ENCODE measurements at places on chromosomes 7 and 10.

DNA sequence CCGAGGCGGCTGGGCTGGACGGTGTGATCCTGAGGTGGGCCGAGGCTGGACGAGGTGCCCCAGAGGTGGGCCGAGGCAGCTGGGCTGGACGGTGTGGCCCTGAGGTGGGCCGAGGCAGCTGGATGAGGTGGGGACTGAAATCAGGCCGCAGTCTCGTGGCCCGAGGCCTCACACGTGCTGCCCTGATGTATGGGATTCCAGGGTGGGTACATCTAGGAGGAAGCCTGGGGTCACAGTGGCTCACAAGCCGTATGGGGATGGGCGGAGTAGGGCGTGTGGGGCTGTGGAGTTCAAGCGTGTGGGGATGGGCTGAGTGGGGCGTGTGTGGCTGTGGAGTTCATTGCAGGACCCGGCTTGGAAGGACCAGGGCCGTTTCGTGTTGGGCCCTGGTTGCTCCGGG, 12.5 kb upstream of the NKX6-2 start:
- H3K4me1 ChIP-seq: no peaks in the 10 kb centered on the region
- H3K36me3 ChIP-seq: no peaks in the 10 kb centered on the region
- no peak overlapping the region for H3K4me3 ChIP-seq
- H3K27ac ChIP-seq: peak overlapping the region; percentile 33
- no peak for DNase-seq

GRCh38 chr10:13871011-13871410, 284.2 kb downstream of the PRPF18 start:
- no peak for DNase-seq
- no peak overlapping the region for H3K27ac ChIP-seq
- peaks cover 17% of the 10 kb centered on the region for H3K27me3 ChIP-seq
- no peak overlapping the region for H3K4me3 ChIP-seq

DNA sequence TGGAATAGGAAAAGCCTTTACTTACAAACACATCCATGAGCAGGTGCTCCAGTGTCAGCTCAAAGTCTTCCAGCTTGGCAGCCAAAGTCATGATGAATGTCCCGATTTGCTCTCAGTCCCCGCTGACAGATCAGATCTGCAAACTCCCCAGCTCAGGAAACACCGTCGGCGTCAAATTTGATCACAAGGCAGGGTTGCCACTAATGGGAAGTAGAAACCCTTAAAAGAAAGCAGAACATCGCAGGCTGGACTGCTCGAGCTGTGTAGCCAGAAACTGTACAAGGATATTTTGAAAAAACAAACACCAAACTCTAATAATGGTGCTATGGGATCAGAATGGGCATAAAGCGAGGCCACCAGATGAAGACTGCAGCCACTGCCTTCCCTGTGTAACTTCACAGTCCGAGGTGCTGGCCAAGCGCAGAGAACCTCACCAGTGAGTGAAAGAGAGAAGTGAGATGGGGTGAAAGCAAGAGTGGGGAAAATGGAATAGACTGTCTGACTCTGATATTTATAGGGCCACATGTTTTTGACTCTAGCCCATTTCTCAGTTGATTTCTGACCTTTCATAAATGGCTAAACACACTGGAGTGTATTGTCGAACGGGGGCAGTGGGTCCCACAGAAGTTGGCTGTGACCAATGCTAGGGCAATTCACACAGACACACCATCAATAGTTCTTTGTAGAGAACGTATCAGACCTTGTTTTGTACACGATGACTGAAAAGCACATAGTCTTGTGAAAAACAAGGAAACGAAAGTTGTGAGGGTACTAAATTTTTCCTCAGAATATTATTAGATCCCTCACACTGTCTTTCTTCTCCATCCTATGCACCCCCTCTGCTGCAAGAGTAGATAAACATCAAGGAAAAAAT, 306.2 kb downstream of the FRMD4A start:
- no peaks in the 10 kb centered on the region for H3K36me3 ChIP-seq
- H3K27ac ChIP-seq: no peak overlapping the region
- H3K27me3 ChIP-seq: peaks cover 34% of the 10 kb centered on the region

- DNase-seq: no peak
- H3K4me1 ChIP-seq: no peaks in the 10 kb centered on the region
- no peaks in the 10 kb centered on the region for H3K27me3 ChIP-seq
- H3K36me3 ChIP-seq: peaks cover 27% of the 10 kb centered on the region
- H3K4me3 ChIP-seq: no peak overlapping the region
Measured at GRCh38 chr7:149171892-149172533, 23.3 kb upstream of the ZNF282 start.

- peaks cover 3% of the 10 kb centered on the region for H3K27me3 ChIP-seq
- no peak overlapping the region for H3K4me3 ChIP-seq
- no peaks in the 10 kb centered on the region for H3K4me1 ChIP-seq
- no peaks in the 10 kb centered on the region for H3K36me3 ChIP-seq
Measured at GRCh38 chr7:115054478-115055065, 132.7 kb downstream of the MDFIC start.

DNA sequence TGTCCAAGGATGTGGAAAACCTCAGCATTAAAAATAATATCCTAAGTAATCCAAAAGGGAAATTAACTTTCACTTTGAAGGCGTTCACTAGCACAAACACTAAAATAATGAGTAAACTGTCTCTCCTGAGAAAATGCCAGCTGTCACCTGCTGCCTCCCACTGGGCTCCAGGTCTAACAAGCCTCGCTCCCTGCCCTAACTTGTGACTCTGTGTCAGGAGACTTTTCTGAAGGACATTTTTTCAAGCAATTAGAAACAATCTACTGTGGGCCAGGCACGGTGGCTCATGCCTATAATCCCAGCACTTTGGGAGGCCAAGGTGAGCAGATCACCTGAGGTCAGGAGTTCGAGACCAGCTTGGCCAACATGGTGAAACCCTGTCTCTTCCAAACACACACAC, 72.8 kb upstream of the GLCCI1 start:
- no peaks in the 10 kb centered on the region for H3K36me3 ChIP-seq
- H3K4me3 ChIP-seq: no peak overlapping the region
- H3K27me3 ChIP-seq: no peaks in the 10 kb centered on the region
- H3K4me1 ChIP-seq: no peaks in the 10 kb centered on the region
- DNase-seq: no peak

- H3K4me1 ChIP-seq: no peaks in the 10 kb centered on the region
- DNase-seq: no peak
- H3K27me3 ChIP-seq: peaks cover 4% of the 10 kb centered on the region
- no peak overlapping the region for H3K27ac ChIP-seq
Measured at GRCh38 chr7:123570390-123571182, 13.0 kb upstream of the NDUFA5 start.

- H3K4me3 ChIP-seq: no peak overlapping the region
- no peaks in the 10 kb centered on the region for H3K4me1 ChIP-seq
- no peaks in the 10 kb centered on the region for H3K36me3 ChIP-seq
- H3K27ac ChIP-seq: no peak overlapping the region
- DNase-seq: no peak
Measured at GRCh38 chr10:84798312-84798711, 469.9 kb downstream of the CCSER2 start.

DNA sequence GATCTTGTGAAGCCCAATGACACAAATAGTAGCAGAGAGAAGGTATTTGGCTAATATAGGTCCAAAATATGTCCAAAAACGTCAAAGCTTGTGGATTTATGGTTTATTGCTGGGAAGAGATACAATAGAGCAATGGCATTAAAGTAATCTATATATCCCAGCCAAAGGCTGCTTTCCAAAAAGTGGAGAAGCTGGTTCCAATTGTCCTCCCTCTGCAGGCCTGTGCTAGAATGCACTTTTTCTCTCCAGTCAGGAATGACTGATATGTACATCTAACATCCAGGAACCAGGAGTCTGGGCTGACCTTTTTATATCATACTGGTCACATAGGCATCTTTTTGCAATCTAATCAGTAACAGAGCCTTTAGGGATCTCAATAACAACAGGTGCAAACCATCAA, 167.1 kb upstream of the FAM3C start:
- no peaks in the 10 kb centered on the region for H3K36me3 ChIP-seq
- no peaks in the 10 kb centered on the region for H3K27me3 ChIP-seq
- DNase-seq: no peak

GRCh38 chr7:101315336-101315735, 6.3 kb downstream of the IFT22 start:
- H3K27me3 ChIP-seq: no peaks in the 10 kb centered on the region
- H3K4me3 ChIP-seq: no peak overlapping the region
- no peaks in the 10 kb centered on the region for H3K4me1 ChIP-seq
- peaks cover 16% of the 10 kb centered on the region for H3K36me3 ChIP-seq

GRCh38 chr7:152970481-152970880, 210.9 kb downstream of the ACTR3B start:
- DNase-seq: no peak
- no peak overlapping the region for H3K27ac ChIP-seq
- no peaks in the 10 kb centered on the region for H3K27me3 ChIP-seq
- no peaks in the 10 kb centered on the region for H3K4me1 ChIP-seq

DNA sequence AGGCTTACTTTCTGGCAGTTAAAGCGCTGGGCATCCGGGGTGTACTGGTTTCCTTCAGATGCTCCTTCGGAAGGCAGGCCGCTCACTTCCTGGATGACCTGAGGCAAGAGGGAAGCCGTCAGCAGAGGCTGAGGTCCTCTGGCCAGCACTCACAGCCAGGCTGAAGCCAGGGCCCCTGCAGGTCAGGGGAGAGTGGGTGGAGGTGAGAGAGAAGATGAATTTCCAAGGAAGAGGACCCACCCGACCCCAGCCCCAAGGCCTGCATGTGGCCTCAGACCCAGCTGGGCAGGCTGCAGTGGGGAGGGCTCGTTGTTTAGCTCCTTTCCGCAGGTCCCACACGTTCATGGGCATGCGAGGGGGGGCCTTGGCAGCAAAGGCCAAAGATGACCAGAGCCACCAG, 71.3 kb downstream of the VWA2 start:
- no peaks in the 10 kb centered on the region for H3K36me3 ChIP-seq
- no peak for DNase-seq
- no peak overlapping the region for H3K27ac ChIP-seq
- no peaks in the 10 kb centered on the region for H3K4me1 ChIP-seq
- peaks cover 36% of the 10 kb centered on the region for H3K27me3 ChIP-seq

DNA sequence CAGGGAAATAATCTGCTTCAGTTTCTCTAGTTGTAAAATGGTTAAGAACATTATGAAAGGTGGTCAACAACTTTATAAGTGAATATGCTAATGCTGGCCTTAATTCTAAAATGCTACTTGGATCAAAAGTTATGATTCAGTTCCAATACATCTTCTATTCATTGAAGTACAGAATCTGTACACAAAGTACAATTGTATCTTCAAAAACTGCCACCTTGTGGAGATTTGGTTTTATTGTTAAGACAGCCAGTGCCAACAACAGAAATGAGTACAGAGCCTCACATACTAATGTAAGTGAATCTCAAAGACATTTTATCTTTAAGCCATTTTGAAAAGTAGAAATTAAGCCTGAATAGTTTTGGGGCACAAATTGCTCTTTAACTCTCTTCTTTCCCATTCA, 194.0 kb downstream of the CFTR start:
- H3K36me3 ChIP-seq: no peaks in the 10 kb centered on the region
- H3K27me3 ChIP-seq: peaks cover 5% of the 10 kb centered on the region
- no peaks in the 10 kb centered on the region for H3K4me1 ChIP-seq
- no peak overlapping the region for H3K27ac ChIP-seq
- DNase-seq: no peak

- no peaks in the 10 kb centered on the region for H3K27me3 ChIP-seq
- no peak overlapping the region for H3K27ac ChIP-seq
- H3K36me3 ChIP-seq: no peaks in the 10 kb centered on the region
- no peaks in the 10 kb centered on the region for H3K4me1 ChIP-seq
- no peak overlapping the region for H3K4me3 ChIP-seq
Measured at GRCh38 chr10:23917251-23917840, 291.6 kb upstream of the KIAA1217 start.

DNA sequence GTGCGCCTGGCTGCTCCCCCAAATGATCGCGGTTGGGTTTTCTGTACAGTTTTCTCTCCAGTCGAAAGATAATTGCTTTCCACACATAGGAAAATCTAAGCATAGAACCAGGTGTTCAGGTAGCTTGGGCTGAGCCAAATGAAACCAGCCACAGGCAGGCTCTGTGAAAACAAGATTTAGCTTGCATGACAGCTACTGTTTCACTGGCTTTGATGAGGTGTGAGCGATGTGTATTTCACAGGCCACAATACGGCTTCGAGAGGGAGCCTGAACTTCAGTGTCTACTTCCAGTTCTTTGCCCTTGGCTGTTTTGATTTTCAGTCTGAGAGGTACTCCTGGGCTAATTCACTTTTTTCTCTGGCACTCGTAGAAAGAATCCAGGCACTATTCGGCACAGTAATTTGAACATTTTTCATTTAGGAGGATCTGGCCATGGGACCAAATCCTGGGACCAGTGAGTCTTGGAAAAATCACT, 110.5 kb downstream of the JCAD start:
- H3K4me1 ChIP-seq: no peaks in the 10 kb centered on the region
- no peak overlapping the region for H3K27ac ChIP-seq
- no peaks in the 10 kb centered on the region for H3K27me3 ChIP-seq
- DNase-seq: no peak
- no peak overlapping the region for H3K4me3 ChIP-seq

DNA sequence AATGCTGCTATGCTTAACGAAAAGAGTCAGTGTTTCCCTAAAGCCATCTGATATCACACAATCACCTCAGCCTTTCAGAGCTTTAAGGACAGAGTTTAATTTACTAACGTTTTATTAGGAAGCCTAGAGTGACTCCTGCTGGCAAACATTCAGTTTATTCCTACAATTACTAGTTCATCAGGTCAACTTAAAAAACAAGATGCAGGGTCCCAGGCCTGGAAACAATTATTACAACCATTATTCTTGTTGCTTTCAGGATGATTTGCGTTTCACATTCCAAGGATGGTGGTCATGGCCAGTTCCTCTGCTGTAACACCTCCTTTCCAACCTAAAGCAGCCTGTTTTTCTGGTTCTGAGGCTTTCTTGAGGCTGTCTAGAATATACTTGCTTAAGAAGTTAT, 1.5 kb upstream of the FAM53B start:
- no peak for DNase-seq
- peaks cover 54% of the 10 kb centered on the region for H3K4me1 ChIP-seq
- no peaks in the 10 kb centered on the region for H3K27me3 ChIP-seq
- no peak overlapping the region for H3K27ac ChIP-seq

DNA sequence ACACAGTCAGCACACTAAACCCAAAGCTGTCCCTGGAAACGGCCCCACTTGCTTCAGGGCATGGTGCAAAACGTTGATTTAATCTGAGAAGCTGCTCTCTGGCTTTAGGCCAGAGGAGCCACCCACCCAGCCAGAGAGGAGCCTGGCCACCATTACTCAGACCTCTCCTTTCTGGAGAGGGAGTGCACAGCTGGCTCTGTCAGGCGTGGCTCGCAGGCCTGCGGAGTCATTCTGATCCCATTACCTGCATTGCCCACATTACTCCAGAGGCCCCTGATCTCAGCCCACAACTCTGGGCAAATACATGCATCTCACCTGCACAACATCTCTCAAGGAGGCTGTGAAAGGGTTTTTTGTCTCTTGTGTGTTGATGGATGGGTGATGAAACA, 370.0 kb upstream of the IGFBP3 start:
- H3K4me1 ChIP-seq: no peaks in the 10 kb centered on the region
- no peaks in the 10 kb centered on the region for H3K36me3 ChIP-seq
- DNase-seq: no peak
- no peak overlapping the region for H3K4me3 ChIP-seq
- no peak overlapping the region for H3K27ac ChIP-seq
